ENCODE measurements at places on chromosomes 7 and 10.

- no peak for DNase-seq
Observed at GRCh38 chr10:103889121-103889720, 28.8 kb downstream of the STN1 start.

- no peak for DNase-seq
Observed at GRCh38 chr10:23696476-23696875, 257.6 kb downstream of the OTUD1 start.

DNA sequence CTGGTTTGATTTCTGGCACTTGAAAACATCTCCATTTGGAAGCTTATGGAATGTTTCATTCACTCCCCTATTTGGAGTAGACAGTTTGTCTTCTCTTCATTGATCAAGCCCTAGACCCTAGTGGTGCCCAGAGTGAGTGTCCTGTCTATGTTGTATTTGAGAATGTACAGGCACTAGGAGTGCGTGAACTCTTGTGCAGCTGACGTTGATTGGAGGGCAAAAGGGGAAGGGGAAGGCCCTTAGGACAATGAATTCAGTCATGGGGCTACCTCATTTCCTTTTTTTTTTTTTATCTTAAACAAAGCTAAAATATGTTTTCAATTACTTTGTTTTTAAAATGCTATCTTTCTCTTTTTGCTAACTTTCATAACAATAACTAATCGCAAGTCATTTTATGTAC lies 66.5 kb downstream of the ADD3 start:
- DNase-seq: no peak

- DNase-seq: no peak
Observed at GRCh38 chr10:88026031-88026430, 162.6 kb downstream of the PTEN start.

- no peak for DNase-seq
Observed at GRCh38 chr10:58384095-58384494, 1.1 kb upstream of the TFAM start.

DNA sequence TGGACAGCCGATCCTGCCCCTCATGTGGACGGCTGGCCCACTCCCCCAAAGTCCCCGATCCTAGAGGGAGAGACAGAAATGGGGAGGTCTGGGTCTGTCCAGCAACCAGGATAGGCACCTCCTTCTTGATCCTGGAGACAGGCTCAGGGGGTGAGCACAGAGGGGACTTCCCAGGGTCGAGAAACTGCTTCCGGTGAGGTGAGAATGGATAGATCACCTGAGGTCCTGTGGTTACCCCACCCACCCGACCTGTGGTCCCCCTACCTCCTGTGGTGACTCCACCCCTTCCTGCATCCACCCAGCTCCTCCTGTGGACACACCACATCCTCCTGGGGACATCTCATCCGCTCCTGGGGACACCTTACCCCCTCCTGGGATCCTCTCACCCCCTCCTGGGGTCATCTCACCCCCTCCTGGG lies 27.4 kb upstream of the RASGEF1A start:
- peak; percentile 67 for DNase-seq

DNA sequence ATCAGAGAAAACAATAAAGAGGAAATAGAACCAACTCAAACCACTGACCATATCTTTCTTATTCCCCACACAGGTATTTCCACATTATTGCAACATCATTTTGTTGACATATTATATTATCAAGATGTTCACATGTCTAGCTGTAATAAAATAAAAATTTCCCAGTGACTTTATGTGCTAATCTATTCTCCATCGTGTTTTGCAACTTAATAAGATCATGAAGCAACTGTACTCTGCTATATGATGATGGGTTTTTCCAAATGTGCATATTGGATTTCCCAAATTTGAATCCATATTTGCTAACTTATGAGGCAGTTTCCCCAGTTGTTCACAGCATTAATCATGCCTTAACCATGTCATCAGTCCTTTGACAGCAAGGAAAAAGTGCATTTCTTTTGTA lies 127.8 kb downstream of the ITGB8 start:
- DNase-seq: no peak

- peak; percentile 59 for DNase-seq
Observed at GRCh38 chr10:23694446-23694920, 255.6 kb downstream of the OTUD1 start.

DNA sequence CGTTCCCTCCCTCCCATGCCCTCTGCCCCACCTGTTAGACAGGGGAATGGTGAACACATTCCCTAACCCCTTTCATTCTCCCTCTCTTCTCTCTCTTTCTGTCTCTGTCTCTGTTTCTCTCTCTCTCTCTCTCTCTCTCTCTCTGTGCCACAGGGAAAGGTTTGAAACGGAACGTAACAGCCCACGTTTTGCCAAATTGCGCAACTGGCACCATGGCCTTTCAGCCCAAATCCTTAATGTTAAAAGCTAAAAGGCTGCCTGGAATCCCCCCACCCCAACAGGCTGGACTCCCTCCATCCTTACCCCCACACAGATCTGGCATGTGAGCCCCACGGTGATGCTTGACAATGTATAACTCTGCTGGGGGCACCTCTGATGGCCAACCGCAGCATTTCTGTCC lies 30.8 kb downstream of the LDB3 start:
- no peak for DNase-seq

GRCh38 chr10:92082583-92083280 lies 159.2 kb downstream of the BTAF1 start:
- DNase-seq: no peak

GRCh38 chr10:54125098-54125747 lies 675.8 kb downstream of the PCDH15 start:
- DNase-seq: no peak

DNA sequence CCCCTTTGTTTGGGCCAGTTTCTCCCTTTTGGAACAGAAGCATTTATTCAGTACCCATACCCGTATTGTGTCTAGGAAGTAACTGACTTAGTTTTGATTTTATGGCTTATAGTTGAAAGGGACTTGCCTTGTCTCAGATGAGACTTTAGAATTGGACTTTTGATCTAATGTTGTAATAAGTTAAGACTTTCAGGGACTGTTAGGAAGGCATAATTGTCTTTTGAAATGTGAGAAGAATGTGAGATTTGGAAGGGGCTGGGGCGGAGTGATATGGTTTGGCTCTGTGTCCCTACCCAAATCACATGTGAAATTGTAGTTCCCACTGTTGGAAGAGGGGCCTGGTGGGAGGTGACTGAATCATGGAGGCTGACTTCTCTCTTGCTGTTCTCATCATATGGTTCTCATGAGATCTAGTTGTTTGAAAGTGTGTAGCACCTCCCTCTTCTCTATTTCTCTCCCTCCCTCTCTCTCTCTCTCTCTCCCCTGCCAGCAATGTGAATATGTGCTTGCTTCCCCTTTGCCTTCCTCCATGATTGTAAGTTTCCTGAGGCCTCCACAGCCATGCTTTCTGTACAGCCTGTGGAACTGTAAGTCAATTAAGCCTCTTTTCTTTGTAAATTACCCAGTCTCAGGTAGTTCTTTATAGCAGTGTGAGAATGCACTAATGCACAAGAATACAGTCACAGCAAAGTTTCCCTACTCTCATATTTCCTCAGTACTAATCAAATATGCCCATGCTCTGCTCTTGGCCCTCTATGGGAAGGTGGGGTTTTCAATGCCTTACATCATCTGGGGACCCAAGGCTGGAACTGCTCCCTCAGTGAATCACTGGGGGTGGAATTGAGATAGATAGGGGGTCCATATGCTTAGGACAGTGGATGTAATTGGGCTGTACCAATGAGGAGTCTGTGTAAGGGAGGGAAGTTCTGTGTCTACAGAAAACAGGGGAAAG lies 17.2 kb upstream of the AKR1C1 start:
- no peak for DNase-seq

GRCh38 chr7:148485618-148486017 lies 104.9 kb upstream of the C7orf33 start:
- DNase-seq: no peak

- no peak for DNase-seq
Observed at GRCh38 chr10:28986117-28986792, 302.6 kb upstream of the LYZL1 start.

DNA sequence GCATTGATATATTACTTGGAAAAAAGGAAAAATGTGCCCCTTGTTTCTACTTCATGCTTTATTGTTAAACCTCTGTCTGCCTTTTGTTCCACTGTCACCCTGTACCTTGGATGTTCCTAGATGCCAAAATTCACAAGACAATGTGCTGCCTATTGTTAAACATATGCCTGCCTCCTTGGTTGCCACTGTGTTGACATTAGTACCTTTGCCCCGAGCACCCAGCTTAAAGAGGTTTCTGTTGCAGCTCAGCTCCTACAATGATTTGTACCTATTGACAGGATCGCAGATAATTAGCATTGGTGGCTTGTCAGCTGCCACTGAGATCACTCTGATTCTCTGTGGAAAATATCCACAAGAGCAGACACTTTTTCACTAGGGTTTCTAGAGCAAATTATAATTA lies 188.0 kb downstream of the KCND2 start:
- no peak for DNase-seq

GRCh38 chr7:2036786-2037185 lies 196.0 kb downstream of the MAD1L1 start:
- no peak for DNase-seq

DNA sequence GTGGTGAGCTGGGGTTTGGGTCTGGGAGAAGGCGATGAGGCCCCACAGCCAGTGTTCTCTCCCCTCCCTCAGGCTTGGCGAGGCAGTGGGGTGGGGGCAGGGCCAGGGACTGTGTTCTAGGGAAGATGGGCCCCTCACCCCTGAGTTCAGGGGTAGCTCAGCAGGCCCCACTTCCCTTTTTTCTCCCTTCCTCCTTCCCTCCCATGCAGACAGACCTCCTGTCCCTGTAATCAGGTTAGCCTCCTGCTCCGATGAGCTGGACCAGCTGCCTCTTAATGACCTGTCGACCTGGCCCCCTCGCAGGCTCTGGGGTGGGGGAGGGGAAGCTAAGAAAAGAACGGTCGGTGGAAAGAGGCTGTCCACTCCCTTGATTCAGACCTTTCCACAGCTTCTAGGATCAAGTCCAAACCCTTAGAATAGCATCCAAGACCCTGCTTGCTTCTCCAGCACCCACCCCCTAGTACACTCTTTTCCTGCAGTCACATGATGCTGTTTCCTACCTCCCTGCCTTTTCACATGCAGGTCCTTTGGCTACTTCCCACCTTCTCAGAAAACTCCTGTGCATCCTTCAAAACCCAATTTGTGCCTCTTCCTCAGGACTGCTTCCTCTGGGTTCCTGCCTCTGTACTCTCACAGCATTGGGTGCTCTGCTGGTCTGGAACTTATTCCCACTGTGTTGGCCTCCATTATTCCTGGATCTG lies 64.1 kb downstream of the ZMIZ1 start:
- no peak for DNase-seq

DNA sequence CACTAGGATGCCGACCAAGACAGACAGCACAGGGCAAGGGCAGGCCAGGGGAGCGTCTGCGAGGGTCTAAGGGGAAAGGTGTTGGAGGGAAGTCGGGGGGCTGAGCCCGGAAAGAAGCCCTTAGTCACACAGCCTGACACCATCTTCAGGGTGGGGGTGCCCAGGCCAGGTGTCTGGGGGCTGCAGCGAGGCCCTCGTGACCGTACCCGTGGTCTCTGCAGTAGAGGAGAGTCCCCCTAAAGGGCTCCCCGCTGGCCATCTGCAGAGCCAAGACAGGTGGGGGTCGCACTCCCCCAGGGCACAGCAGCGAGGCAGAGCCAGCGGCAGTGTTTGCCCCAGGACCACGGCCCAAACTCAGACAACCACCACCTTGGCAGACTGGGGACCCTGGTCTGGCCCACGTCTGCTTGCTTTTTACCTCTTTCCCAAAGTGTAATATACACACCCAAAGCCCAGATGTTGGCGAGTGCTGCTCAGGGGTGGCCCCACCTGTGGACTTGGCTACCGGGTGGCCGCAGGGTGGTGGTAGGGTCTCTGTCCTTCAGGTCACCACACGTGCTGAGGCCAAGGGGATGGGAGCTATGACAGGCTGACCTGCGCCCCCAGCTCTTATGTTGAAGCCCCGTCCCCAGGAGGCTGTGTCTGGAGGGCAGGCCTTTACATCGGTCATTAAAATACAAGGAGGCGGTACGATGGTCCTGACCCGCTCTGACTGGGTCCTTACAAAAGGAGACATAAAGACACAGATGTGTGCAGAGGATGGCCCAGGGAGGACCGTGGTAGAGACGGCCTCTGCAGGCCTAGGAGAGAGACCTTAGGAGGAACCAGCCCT lies 107.4 kb downstream of the DNAJB6 start:
- peak; percentile 38 for DNase-seq

GRCh38 chr10:83736008-83736407 lies 403.3 kb upstream of the GHITM start:
- DNase-seq: no peak

GRCh38 chr10:91164520-91165065 lies 55.9 kb upstream of the PCGF5 start:
- DNase-seq: no peak

DNA sequence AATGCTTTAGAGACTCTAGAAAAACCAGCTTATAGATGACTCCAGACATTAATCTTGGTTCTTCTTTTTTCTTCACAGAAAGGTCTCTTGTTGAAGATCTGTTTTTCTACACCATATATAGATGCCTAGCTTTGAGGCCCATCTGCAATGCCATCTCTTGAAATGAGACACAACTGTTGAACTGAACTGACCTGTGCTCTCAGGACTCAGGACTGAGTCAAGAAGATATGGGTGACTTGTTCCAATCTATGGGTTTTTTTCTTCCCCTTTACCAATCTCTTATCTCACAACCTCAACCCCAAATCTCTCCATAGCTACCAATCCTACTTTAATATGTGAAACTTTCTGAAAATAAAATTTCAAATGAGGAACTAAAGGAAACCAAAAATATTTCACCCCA lies 194.7 kb downstream of the SNX13 start:
- no peak for DNase-seq

- peak; percentile 71 for DNase-seq
Observed at GRCh38 chr7:4738711-4739527, 36.5 kb upstream of the AP5Z1 start.

DNA sequence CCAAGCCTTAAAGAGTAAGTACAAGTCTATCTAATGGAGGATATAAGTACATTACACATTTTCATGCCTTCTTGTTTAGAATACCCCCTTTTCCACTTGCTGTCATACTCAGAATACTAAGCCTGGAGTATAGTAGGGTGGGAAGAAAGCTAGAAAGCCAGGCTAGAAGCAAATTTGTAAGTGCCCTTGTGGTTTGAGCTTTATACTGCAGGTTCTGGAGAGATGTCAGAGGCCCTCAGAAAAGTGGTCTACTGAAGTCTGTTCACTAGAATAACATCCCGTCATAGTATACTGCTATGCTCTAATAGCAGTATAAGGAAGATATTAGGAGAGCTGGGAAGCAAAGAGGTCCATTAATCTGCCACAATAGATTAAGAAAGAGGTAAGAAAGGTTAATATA lies 62.7 kb downstream of the HPSE2 start:
- no peak for DNase-seq

DNA sequence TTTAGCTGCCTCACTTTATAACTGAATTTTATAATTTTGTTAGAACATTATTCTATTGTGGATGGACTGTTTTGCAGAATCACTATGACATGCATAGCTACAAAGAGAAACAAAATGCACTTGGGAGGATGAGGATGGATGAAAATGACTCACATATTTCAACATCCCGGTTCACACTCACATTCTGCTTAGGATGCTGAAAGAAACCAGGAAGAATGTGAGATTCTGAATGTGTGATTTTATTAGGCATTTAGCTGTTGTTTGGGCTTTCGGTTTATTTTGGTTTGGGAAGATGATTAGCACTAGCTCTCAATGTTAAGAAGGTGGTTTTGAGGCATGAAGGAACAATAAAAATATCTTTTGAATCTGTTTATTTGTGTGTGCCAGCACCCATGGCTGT lies 235.5 kb downstream of the SEMA3E start:
- DNase-seq: no peak

GRCh38 chr7:113289140-113289740 lies 170.9 kb upstream of the SMIM30 start:
- DNase-seq: no peak

- DNase-seq: no peak
Observed at GRCh38 chr7:122438006-122438405, 133.5 kb upstream of the FEZF1 start.

All from activated CD8-positive, alpha-beta memory T cell treated with anti-CD3 and anti-CD28 coated beads for 24 hours (primary cell).